ENCODE measurements at places on chromosomes 1 and 21.

DNA sequence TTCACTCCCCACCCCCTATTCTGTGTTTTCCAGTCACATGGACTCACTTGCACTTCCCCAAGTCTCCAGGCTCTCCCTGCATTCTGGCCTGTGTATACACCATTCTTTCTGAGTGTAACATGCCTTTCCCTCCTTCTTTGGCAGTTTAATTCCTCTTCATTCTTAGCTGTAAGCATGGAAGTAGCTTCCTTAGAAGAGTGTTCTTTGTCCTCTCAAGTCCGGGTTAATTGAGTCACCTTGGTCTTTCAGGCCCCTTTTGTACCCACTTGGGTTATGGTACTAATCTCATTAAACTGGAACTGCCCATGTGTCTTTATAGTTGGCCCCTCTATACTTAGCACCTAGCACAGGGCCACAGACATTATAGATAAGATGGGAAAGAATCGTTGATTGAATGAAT, 525.3 kb upstream of the ADGRL4 start:
- DNase-seq = no peak

GRCh38 chr1:54153535-54154439, 987 bp upstream of the CDCP2 start:
- DNase-seq = no peak

DNA sequence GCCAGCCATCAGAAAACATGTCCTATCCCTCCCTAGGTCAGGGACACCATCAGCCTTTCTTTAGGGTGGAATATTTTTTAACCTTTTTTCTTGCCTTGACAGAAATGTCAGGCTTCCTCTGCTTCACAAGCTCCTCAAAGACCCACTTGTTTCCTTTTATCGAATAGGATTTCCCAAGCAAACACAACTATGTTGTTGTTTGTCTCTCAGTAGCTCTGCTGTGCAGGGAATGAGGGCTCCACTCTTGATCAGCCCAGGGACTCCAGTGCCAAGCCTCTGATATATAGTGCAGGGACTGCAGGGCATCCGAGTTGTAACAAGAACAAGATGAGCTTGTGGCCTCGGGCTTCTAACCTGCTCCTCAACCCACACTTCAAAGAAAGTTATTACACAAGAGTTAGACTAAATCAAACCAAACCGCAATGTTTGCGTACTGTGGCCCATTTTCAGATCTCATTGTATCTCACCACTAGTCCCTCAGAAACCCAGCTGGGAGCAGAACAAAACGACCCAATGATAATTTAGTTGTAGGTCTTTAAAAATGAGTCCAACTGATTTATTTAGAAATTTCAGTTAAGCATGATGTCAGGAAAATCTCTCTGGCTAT, 108.1 kb downstream of the ATG4C start:
- no peak for DNase-seq

GRCh38 chr1:30371179-30371788, 352.1 kb downstream of the MATN1 start:
- DNase-seq = no peak

- no peak for DNase-seq
Observed at GRCh38 chr1:115142616-115143015, 53.3 kb upstream of the TSPAN2 start.

DNA sequence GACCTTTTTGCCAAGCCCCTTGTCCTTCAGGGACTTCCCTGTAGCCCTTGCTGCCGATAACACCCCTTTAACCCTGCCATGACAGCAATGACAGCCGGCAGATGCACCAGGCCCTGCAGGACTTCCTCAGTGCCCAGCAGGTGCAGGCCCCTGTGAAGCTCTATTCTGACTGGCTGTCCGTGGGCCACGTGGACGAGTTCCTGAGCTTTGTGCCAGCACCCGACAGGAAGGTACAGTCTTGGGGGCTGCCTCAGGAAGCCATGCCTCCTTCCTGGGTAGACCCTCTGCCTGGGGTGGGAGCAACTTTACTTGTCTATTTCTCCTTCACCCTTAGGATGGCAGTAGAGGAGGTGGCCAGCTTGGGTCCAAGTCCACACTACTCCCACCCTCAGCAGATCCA, 16.1 kb upstream of the PADI6 start:
- no peak for DNase-seq

- no peak for DNase-seq
Observed at GRCh38 chr1:154628121-154628405, 20.1 kb upstream of the ADAR start.

- DNase-seq = no peak
Observed at GRCh38 chr1:53130878-53131589, 11.4 kb downstream of the SLC1A7 start.

DNA sequence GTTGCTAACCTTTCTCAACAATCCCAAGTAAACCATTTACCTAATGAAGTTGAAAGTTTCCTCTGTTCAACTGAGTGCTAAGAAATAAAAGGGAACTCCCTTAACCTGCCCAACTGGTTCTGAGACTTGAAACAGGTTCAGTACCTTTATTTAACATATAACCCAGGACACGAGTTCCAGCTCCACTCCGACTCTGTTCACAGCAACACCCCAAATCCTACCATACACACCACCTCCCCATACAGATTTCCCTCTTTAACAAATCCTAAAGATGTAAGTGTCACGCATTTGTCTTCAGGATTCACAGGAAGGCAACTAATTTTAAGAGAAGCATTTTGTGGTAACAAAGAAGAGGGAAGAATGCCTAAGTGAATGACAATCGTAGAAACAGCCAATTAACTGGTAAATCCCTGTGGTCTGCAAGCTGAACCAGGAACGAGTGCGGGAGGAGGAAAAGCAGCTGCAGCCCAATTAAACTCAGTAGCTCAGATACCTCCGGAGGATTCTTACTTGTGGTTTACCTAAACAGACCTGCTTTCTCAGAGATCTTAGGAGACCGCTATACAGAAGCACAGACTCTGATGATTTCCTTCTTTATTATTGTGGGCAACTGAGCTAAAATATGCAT, 134.5 kb upstream of the MAGI3 start:
- DNase-seq = no peak

DNA sequence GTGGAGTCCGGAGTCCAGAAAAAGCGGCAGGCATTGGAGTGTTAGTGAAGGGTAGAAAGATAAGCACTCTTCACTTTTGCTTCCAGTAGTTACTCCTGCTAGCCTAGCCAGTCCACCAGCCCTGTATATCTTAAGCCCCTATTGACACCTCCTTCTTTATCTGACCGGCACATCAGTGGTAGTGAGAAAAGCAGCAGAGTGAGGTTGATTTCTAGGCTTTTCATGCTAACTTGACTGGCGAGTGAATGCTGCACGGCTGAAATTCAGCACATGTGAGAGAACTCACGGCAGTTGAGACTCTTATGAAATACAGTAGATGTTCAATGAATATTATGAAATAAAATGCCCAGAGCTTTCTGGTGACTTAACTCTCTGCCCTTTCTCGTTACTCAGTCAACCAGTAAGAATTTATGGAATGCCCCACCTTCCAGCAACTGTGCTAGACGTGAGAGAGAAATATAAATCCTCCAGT, 128.2 kb downstream of the CACHD1 start:
- DNase-seq = no peak

GRCh38 chr1:156853761-156854160, 5.2 kb downstream of the INSRR start:
- DNase-seq = no peak

DNA sequence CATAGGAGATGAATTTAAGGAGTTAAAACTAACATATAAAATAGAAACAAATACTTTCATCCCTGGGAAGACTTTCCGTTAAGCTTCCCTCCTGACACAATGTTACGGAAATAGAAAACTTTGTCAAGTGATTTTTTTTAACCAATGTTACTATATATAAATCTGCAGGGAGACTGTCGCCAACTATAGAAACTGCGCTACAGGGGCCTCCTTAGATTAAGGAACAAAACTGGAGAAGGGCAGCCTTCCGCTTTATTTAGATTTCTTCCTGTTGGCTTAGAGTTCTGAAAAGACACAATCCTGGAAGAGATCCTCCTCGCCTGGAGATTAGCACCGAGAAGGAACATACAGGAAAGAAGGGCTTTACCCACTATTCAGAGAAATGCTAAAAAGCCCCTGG, 1.5 kb downstream of the MGST3 start:
- no peak for DNase-seq

- DNase-seq = no peak
Observed at GRCh38 chr1:145999321-146000024, 3.1 kb upstream of the TXNIP start.

DNA sequence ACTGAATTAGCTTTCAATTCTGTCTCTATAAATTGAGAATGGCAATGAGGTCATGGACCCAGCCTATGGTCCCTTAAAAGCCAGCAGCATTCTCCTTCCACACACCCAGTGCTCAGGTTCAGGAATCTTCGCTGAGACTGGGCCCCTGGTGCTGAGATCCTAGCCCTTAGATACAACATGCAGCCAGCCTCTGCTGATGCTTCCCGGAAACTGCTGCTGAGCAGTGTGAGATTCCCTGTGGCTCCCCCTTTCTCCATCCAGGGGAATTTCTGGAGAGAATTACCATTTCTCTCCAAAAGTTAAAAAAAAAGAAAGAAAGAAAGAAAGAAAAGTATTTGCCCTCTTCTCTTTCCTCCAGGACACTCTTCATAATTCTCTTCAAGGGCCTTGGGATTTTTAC, 31.7 kb upstream of the RALGPS2 start:
- no peak for DNase-seq

- DNase-seq = no peak
Observed at GRCh38 chr1:8687538-8687937, 129.9 kb downstream of the RERE start.

DNA sequence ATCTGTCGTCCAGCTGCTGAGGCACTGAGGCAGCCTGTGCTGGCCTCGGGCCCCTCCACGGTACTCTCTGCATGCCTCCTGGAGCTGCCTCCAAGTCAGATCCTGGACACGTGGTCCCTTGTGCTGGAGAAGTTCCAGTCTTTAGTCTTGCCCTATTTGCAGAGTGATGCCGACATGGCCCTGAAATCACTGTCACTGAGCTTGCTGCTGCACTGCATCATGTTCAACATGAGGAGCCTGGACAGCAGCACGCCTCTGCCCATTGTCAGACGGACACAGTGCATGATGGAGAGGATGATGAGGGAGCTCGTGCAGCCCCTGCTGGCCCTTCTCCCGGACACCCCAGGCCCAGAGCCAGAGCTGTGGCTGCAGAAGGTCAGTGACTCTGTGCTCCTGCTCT, 10.0 kb downstream of the URB2 start:
- DNase-seq = no peak

- no peak for DNase-seq
Observed at GRCh38 chr1:166590161-166590560, 249.1 kb upstream of the POGK start.

DNA sequence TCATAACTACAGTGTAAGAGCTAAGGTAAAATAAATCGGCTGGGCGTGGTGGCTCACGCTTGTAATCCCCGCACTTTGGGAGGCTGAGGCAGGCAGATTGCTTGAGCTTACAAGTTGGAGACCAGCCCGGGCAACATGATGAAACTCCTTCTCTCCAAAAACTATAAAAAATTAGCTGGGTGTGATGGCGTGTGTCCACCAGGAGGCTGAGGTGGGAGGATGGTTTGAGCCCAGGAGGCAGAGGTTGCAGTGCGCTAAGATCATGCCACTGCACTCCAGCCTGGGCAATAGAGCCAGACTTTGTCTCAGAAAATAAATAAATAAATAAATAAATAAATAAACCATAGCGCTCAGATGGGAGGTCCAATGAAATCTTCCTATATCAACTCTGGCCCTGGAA, 16.7 kb upstream of the FAM110D start:
- no peak for DNase-seq

GRCh38 chr1:183652107-183652506, 1.0 kb downstream of the APOBEC4 start:
- no peak for DNase-seq

- DNase-seq = no peak
Observed at GRCh38 chr1:212960932-212961331, 10.6 kb downstream of the VASH2 start.

DNA sequence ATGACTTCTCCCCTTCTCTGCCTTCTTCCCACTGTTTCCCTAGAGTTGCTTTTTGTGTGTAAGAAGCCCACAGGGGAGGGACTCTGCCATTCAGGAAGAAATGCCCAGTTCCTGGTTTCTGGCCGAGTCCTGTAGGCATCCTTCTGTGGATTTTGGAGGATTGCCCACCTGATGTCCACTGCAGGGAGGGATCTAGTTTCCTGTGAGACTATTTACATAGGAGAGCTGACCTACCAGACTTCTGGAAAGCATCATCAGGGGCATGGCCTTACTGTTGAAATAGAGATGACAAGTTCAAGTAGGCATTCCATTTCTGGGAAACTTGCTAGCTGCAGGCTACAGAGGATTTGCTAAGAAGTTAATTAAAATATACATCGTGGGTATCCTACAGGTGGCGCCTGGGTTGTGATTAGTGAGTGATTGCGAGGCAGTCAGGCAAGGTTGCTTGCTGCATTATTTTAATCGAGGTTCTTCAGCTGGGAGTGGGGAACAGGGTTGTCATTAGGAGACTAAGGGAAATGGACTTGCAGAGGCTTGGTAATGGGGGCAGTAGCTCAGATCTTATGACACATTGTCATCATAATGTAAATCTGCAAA, 148.7 kb downstream of the HHAT start:
- DNase-seq = no peak

DNA sequence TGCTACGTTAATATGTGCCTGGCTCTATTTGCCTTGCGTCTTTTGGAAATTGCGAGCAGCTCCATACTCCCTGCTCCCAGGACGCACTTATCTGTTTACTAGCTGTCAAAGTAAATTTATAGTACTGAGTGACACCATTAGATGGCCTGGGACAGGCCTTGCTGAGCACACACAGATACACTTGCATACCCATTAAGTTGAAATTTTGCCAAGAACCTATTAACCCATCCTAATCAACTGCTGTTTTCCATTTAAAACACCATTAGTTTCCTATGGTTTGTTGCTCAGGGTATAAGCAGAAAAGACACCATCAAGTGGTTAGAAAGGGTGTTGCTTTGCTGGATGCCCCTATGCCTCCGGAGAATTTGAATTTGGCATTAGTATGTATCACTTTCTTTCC, 187.3 kb downstream of the SLC44A5 start:
- no peak for DNase-seq

- no peak for DNase-seq
Observed at GRCh38 chr1:180269645-180270529, 39.8 kb downstream of the LHX4 start.

GRCh38 chr1:180600343-180600742, 31.5 kb upstream of the XPR1 start:
- DNase-seq = no peak

Data from activated CD8-positive, alpha-beta memory T cell treated with anti-CD3 and anti-CD28 coated beads for 4 hours (primary cell).